Umbilical cord (tissue), 2 donors: ENCODE measurements at places on chromosomes 13 and 19. TPM values are rescaled to one million over a fixed set of nuclear protein-coding genes. Genes with fewer than 3 reads are reported as not detected.
A peak's percentile ranks its signal among the peaks of the same experiment; 100 is the strongest.

The ZIM2 gene
- total RNA-seq = 24.1 TPM

The FCGBP gene
- total RNA-seq = 175 TPM

The FCER2 gene
- not detected for total RNA-seq

The CCNA1 gene
- total RNA-seq = not detected

- DNase-seq = no peak
Measured at GRCh38 chr19:47495478-47496372, 11.7 kb upstream of the KPTN start.

GRCh38 chr13:98677398-98677797 is 75.1 kb downstream of the SLC15A1 start:
- peak; percentile 72 for DNase-seq

DNA sequence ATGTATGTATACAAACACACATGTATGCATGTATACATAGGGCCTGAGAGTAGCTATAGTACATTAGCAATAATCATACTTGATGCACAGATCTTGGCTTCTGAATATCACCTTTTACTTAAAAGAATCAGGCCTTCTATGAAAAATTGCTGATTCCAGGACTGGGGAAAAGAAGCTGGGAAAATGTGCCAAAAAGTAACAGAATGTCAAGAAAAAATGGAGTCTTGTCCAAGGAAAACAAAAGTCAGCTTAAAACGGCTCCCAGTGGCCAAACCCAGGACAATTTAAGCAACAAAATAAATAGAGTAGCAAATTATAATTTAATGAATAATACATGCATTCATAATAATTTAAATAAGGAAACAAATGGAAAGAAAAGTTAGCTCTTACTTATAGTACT is 2104.9 kb downstream of the PCDH9 start:
- DNase-seq = no peak

DNA sequence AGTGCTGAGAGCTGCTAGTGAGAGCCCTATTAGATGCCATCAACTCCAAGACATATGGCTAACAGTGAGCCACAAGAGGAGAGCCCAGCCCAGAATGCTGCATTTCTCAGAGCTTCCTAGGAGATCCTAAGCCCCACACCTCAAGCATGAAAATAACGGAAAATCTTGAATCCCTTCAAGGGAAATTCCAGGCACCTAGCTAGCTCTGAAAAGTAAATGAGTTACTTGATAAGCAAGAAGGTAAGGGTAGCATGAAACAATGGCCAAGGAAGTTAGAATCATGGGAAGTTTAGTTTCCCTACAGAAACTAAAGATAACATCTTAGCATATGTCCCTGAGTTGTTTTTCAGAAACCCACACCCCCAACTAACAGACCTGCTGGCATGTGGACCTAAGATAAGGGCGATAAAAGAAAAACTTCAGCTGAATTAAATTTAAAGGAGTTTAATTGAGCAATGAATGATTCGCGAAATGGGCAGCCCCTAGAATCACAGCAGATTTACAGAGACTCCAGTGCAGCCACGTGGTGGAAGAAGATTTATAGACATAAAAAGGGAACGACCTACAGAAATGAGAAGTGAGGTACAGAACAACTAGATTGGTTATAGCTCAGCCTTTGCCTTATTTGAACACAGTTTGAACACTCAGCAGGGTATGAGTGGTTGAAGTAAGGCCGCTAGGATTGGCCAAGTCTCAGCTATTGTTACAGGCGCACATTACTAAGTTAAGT is 301.3 kb upstream of the DACH1 start:
- DNase-seq = no peak

GRCh38 chr13:21476893-21477472 is 17.9 kb upstream of the ZDHHC20 start:
- DNase-seq = peak; percentile 83

GRCh38 chr13:51396352-51396751 is 56.5 kb downstream of the INTS6 start:
- no peak for DNase-seq

- no peak for DNase-seq
Measured at GRCh38 chr13:50709058-50709457, 134.4 kb downstream of the DLEU7 start.

GRCh38 chr13:87953381-87953780 is 282.2 kb downstream of the SLITRK5 start:
- DNase-seq = peak; percentile 2

GRCh38 chr19:17020823-17021222 is 5.8 kb downstream of the CPAMD8 start:
- DNase-seq = no peak

DNA sequence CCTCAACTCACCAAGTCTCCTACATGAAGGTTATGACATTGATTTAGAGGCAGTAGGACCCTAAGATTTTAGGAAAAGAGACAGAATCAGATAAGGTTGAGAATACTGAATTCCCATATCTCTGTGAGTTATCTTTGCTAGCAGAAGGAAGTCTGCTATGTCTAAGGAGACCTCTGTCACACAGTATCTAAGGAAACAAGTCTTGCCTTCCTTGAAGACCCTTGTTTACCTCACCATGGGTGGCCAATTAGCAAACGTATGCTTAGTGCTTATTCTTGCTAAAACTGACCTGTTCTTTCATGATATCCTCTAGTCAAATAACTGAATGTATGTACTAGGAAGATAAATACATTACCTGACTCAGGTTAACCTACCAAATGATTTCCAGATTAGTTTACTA is 855.4 kb upstream of the SLITRK1 start:
- DNase-seq = no peak

GRCh38 chr13:28001049-28001448 is 12.6 kb upstream of the URAD start:
- DNase-seq = no peak

GRCh38 chr19:45145270-45146189 is 15.3 kb downstream of the NKPD1 start:
- no peak for DNase-seq

GRCh38 chr13:27622102-27622820 is 569 bp downstream of the POLR1D start:
- no peak for DNase-seq

DNA sequence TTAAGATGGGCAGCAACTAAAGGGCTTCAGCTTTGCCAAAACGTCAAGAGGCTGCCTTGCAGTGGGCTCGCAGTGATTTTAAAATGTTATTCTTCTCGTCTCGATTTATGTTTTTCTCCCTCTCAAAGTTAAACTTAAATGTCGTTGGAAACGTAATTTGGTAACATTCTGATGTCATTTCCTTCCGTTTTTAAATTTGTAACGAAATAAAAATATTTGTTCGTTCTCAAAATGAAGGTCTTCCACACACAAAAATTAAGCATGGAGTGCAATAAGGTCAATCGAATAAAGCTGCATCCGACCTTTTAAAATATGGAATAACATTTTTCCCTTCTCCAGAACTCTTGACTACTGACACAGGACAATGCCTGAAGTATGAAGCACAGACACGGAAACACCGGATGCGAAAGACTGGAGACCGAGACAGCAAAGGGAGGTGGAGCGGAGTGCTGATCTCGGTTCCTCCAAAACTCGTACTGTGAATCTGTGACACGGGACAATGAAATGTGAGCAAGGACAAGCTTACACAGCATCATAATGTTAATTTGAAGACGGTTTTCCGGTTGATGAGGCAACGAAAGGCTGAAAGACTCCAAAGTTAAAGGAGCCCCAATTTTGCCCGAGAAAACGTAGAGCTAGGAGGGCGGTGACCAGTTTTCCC is 850 bp downstream of the MTMR6 start:
- DNase-seq = peak; percentile 39

DNA sequence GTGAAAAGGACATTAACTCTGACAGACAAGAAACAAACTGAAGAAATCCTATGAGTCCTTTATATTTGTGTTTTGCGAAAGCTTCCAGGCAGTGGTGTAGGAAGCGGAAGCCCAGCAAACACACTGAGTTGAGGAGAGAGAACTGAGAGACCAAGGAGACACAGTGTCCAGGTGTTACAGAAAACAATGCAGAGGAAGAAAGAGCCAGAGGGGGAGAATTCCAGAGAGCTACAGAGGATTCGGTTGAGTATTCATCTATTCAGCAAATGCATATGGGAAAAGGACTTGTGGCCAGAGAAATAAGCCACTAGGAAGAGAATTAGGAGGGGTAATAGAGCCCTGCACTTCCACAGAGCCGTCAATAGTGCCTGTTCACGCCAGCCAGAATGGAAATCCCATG is 183.5 kb downstream of the LIG4 start:
- DNase-seq = no peak

DNA sequence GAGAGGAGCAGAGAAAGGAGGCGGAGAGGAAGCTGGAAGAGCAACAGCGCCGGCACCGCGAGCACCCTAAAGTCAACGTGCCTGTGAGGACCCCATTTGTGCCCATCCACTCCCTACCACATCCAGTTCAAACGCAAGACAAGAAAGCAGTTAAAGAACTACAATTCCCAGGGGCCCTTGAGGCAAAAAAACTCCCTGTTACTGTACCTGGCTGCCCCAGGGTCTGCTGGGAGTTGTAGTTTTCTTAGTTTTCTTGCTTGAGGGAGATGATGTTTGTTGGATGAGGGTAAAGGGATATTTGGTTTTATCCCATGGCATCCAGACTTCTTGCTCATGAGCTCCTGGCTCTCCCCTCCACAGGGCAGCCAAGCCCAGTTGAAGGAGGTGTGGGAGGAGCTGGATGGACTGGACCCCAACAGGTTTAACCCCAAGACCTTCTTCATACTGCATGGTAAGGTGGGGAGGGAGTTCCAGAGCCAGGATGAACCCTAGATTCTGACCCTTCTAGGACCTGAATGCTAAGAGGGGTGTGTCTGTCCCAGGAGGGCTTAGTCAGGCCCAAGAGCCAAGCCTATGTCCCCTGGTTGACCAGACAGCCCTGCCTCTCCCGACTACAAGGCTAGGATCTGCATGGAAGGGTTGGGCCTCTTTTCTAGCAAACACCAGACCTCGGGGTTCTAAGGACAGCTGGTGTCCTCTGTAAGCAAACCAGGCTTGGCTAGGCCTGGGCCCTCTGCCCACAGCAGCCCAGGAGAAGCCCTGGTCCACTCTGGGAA is 13.2 kb downstream of the NUCB1 start:
- DNase-seq = no peak
